ENCODE measurements at places on chromosomes 4 and X.
A peak's percentile ranks its signal among the peaks of the same experiment; 100 is the strongest.

DNA sequence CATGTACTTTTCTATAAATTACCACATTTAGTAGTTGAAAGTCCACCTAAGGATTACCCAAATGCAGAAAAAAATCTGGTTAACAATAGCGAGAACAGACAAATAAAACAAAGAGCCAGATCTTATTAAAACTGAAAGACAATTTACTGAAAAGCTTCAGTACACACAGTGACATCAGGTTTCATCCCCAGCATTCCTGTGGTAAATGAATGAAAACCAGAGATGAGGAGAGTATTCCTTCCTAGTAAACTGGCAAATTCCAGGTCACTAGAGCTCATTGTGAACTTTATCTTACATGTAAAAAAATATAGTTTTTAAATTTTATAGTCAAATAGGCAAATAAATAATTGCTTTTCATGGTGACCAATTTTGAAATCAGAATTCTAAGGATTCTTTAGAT, 1290.5 kb downstream of the ADGRL3 start:
- DNase-seq: no peak

- no peak for DNase-seq
Observed at GRCh38 chrX:46029777-46030176, 515.4 kb downstream of the ZNF674 start.

DNA sequence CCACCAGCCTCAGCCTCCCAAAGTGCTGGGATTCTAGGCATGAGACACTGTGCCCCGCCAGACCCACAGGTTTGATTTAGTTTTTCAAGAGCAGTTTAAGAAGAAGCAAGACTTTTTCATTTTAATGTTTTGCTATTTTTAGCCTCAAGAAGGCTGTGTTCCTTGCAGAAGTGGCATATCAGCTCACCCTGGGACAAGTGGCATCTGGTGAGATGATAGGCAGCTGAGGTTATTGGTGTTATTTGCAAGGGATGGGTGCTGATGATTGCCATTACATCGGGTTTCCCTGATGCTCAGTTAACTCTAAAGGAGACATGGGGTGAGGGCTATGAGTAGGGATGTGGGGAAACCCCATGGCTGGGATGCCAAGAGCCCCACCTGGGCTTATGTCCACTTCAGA, 120.4 kb downstream of the MXRA5 start:
- no peak for DNase-seq

DNA sequence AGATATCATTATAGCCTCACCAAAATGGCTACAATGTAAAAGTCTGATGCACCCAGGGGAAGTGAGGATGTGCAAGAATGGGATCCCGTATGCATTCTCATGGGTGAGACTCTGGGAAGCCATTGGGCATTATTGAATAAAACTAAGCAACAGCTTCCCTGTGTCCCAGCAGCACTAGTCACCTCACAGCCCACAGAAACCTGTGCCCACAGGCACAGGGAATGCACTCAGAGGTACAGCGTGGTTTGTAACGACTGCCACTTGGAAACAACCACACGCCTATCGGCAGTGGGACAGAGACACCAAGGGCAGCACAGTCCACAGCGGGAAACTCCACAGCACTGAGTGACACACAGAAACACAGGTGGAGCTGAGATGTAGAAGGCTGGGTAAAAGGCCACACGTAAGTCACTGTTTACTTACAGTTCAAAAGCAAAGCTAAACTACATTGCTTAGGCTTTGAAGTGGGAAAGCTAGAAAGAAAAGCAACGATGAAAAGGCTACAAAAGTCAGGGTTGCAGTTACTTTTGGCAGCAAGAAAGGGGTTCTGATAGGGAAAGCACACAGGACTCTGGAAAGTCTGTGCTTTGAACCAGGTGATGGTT, 69.2 kb downstream of the HAUS3 start:
- peak; percentile 45 for DNase-seq

DNA sequence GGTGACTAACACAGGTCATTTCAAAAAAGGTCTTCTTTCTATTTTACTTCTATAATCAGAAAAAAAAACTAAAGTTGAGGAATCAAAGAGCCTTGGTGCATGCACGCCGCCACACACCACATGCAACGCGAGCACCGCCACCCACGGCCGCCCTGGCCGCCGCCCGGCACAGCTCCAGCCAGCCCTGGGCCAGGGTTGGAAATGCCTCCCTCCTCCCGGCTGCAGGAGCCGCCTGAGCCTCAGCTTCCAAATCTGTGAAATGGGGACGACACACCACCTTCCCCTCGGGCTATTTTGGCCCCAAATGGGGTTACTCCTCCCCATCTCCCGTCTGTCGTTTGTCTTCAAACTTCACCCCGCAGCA, 39.7 kb upstream of the MAN2B2 start:
- DNase-seq: no peak

DNA sequence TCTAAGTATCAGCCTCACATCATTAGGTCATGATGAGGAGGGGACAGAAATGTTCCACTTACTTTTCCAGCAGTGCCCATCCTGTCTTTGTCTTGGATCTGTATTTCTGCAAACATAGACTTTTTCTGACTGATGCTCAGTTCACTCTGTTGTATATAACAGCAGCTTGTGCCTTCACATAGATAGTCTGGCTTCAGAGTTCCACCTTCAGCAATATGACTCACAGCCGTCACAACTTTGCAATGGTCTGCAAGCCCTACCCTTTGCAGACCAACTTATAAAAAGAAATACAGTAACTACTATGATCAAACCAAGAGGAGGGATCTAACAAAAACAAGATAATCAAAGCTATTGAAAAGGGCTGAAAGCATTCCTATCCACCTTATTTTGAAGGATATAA, at the start of gene ADH7:
TSS of gene ADH7 (minus strand) at position 189 of the 400 bp plus-strand sequence. CDS start at position 80, 109 bp downstream.
- no peak for DNase-seq

GRCh38 chrX:150870029-150870428, 28.4 kb downstream of the CD99L2 start:
- DNase-seq: no peak

GRCh38 chrX:96081891-96082290, 602.8 kb upstream of the DIAPH2 start:
- DNase-seq: no peak

DNA sequence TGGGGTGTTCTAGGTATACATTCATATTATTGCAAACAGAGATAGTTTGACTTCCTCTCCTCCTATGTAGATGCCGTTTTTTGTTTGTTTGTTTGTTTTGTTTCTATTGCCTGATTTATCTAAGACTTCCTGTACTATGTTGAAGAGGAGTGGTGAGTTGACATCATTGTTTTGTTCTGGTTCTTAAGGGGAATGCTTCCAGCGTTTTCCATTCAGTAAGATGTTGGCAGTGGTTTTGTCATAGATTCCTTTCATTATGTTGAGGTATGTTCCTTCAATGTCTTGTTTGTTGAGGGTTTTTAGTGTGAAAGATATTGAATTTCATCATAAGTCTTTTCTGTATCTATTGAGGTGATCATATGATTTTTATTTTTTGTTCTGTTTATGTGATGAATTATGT, 401.6 kb upstream of the EPHA5 start:
- DNase-seq: no peak

DNA sequence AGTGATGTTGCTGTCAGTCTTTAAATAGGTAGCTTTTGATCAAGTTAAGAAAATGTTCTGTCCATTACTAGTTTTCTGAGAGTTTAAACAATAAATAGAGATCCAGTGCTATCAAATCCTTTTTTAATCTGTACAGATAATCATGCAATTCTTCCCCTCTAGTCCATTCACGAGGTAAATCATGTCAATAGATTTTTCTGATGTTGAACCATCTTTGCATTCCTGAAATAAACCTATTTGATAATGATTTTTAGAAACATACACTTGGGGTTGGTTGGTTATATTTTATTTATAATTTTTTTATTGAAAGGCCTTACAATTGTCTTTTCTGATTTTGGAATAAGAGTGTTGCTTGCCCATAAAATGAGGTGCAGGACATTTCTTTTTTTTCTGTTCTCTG, 95.0 kb downstream of the FAM53A start:
- DNase-seq: no peak

- DNase-seq: no peak
Observed at GRCh38 chr4:40829586-40829985, 79.8 kb downstream of the NSUN7 start.

DNA sequence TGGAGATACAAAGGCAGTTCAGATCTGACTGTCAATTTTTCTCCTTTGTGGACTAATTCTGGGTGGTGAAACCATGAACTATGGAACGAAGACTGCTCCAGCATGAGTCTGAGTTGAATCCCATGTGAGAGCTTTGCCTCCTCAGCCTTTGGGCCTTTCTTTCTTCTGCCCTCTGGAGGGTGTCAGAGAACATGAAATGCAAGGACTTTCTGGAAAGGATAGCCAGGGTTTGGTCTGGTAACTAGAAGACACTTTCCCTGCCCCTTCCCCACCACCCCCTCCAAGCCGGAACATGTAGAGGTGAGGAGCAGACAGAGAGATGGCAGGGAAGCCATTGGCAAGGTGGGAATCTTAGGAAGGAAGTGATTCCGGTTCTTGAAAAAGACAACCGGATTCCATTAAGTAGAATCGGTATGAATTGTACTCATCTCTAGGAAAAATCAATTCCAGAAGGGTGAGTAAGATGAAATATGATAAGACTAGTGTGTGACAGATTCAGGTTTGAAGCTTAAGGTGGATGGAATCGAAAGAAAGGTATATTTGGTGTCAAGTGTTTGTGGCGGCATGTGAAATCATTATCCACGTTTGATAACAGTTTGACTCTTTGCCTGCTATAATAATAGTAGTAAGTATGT, 19.0 kb downstream of the FHL1 start:
- no peak for DNase-seq

- DNase-seq: no peak
Observed at GRCh38 chrX:134529481-134529880, 69.5 kb downstream of the HPRT1 start.

DNA sequence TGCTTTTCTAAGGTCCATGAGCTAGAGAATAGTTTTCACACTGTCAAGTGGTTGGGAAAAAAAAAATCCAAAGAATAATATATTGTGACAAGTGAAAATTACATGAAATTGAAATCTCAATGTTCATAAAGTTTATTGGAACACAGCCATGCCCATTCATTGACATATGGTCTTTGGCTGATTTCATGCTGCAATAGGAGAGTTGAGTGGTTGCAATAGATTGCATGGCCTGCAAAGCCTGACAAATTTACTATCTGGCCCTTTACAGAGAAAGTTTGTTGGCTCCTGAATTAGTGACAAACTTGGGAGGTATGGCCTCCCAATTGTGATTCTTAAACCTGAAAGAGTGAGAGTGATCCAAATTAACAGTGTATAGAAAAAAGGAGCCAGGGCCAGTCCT, 115.5 kb upstream of the FAM9C start:
- DNase-seq: no peak

- DNase-seq: peak; percentile 43
Observed at GRCh38 chrX:71178908-71179307, 34.3 kb downstream of the NLGN3 start.

DNA sequence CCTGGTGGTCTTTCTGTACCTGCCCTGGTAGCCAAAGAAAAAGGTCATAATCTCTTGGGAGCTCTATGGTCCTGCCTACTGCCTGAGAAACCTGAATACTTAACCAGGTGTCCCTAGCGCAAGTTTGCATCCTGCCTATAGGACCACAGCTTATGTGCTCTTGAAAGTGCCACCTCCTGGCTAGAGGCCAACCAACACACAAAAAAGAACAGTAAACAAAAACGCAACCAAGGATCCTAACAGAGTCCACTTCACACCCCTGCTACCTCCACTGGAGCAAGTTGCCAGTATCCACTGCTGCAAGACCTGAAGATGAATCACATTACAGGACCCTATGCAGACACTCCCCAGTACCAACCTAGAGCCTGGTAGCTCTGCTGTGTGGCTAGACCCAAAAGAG, 103.2 kb upstream of the PABPC5 start:
- no peak for DNase-seq

GRCh38 chr4:94304365-94304971, 38.2 kb downstream of the HPGDS start:
- no peak for DNase-seq

DNA sequence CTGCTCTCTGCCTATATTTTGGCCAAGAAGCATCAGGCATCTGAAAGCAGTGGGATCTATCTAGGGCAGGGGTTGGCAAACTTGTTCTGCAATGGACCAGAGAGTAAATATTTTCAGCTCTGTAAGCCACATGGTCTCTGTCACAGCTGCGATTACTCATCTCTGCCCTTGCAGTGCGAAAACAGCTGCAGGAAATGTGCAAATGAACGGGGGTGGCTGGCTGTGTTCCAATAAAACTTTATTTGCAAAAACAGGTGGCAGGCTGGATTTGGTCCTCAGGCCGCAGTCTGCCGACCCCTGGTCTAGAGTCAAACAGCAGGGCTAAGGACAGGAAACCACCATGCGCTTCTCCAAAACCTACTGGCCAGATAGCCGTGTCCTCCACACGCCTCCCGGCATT, 48.6 kb downstream of the ACOX3 start:
- no peak for DNase-seq

All from T-cell (primary cell).